ENCODE measurements at places on chromosomes 11 and 22. TPM values are rescaled to one million over a fixed set of nuclear protein-coding genes. Genes with fewer than 3 reads are reported as not detected.
A peak's percentile ranks its signal among the peaks of the same experiment; 100 is the strongest.

DNA sequence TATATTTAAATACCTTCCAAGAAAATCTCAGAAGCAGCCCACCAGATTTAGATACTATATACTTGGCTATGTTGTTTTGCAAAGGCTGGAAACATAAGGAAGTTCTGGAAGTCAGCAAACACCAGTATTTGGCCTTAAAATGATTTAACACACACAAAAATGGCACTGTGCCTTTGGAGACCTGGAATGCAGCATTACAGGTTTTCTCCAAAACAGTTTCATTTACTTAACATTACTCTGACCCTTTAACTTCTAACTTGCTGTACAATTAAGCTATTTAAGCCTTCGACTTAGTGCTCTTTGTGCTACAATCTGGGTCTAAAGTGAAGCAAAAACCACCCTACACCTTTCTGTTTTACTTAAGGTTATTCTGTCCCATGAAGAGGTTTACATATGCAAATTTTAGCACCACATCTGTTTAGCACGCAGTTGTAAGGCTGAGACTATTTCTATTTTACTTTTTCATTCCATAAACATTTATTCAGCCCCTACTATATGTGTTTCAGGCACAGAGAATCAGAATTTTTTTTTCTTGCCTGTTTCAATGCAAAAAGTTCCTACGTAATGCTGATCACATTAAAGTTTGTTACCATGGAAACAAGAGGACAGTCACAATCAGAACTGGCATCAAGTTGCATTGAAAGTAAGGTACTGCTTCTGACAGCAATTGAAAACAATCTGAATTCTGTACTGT lies 70.3 kb downstream of the MAML2 start:
- DNase-seq, result no peak

- no peak for DNase-seq
These were observed 208.6 kb upstream of the NARS2 start for GRCh38 chr11:78783301-78783700.

GRCh38 chr11:68891351-68891948 lies 12.2 kb downstream of the MRPL21 start:
- DNase-seq, result no peak

- no peak for DNase-seq
These were observed 362.7 kb downstream of the CADM1 start for GRCh38 chr11:115141231-115142114.

DNA sequence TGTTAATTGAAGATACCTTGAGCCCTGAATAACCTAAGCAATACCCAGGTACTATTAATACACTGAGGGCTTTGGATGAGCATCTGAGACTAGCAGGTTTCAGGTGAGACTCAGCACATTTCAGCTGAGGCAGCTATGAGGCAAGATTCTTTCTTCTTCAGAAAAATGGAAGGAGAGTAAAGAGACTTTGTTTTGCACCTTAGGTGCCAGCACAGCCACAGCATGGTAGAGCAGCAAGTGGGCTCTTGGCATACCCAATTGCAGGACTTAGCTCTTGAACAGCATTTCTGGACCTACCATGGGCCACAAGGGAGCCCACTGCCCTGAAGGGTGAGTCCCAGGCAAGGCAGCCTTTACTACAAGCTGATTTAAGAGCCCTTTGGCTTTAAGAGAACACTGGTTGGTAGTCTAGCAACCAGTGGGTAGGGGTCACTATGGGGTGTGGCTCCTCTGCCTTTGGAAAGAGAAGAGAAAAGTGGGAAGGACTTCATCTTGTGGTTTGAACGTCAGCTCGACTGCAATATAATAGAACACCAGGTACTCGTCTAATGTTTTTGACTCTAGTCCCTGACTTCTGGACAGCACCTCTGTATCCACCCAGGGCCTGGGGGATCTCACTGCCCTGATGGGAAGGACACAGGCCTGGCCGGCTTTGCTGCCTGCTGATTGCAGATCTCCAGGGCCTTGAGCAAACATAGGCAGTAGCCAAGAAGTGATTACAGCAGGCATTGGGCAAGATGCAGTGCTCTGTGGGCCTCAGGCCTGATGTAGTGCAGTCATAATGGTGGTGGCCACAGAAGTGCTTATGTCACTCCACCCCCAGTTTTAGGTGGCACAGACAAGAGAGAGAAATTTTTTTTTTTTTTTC lies 73.3 kb downstream of the GLYATL1 start:
- no peak for DNase-seq

DNA sequence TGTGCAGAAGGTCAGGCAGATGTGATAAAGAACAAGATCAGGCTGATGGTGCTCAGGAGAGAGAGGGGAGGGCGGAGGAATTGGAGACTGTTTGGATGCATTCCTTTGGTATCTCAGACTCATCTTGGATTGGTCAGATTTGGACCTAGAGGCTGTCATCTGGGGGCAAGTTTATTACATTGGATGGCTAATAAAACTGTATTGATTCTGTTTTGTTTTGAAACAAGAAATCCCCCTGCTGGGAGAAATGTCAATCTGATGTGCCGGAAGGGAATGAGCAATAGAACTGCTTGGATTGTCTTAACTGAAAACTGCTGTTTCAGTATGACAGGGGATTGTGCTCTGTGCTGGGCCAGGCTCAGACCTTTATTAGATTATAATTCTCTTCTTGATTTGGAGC lies 25.5 kb upstream of the CCDC90B start:
- no peak for DNase-seq

- DNase-seq, result no peak
These were observed 158.9 kb upstream of the MTNR1B start for GRCh38 chr11:92810423-92811064.

DNA sequence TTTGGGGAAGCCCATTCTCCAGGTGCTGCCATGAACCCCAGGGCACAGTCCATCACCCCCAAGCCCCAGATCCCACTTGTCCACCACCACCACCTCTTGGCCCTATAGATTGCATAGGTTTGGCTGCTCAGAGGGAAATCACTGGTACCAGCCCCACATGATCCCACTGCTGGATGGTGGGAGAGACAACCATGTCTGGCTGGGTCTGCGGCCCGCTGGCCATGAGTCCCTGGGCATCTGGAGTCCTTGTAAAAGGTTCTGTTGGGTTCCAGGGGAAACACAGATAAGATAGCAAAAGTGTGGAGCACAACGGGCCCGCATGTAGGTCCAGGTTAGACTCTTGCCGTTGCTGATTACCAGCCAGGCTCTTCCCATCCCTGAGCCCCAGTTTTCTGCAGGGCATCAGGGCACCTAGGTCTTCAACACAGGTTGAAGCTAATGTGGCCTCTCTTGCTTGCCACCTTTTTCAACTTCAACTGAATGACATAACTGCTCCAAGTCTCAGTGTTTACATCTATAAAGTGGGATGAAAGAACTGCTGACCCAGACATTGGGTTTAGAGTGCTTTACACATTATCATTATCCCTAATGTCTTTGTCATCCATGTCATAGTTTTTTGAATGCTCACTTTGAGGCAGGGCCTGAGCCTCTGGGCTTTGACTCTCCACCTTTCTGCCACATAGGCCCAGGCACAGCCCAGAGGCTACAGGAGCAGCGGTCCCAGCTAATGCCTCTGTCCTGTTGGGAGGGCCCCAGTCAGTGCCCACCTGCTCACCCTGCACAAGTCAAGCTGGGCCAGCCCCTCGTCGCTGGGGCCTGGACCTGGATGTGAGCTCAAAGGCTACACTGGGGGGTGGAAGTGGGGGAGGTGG lies 1.0 kb upstream of the TANGO2 start:
- DNase-seq, result no peak

GRCh38 chr22:25930083-25930482 lies 188.1 kb downstream of the MYO18B start:
- DNase-seq, result no peak

DNA sequence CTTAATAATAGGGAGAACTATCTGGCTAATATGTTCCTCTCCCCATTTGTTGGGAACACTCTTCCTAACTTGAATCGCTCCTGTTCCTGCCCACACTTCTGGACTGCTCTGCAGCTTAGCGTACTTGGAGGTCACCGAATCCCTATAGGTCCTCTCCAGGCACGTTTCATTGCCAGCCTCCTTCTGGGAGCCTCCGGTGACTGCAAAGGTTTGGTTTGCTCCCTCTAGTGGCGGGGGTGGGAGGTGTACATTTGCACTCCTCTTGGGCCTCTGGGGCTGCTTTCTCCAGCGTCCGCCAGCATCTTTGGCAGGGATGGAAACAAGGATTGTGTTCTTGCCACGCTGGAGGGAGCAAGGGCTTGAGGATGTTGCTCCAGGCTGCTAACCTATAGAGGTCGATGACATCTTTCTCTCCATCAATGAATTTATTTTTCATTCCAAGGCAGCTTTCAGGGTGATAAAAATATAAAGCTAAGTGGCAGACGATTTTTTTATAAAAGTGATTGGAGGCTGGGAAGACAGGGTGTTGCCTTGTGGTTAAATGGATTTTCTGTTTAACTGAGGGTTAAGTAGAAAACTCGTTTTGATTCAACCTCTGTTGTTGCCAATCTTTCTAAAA lies 48.7 kb downstream of the TSPAN18 start:
- DNase-seq, result peak; percentile 81

DNA sequence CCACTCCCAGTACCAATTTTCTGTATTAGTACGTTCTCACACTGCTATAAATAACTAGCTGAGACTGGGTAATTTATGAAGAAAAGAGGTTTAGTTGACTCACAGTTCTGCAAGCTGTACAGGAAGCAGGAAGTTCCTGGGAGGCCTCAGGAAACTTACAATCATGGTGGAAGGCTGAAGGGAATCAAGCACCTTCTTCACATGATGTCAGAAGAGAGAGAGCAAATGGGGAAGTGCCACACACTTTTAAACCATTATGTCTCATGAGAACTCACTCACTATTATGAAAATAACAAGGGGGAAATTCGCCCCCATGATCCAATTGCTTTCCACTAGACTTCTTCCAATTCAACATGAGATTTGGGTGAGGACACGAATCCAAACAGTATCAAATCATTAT lies 271.4 kb downstream of the ETS1 start:
- DNase-seq, result no peak

DNA sequence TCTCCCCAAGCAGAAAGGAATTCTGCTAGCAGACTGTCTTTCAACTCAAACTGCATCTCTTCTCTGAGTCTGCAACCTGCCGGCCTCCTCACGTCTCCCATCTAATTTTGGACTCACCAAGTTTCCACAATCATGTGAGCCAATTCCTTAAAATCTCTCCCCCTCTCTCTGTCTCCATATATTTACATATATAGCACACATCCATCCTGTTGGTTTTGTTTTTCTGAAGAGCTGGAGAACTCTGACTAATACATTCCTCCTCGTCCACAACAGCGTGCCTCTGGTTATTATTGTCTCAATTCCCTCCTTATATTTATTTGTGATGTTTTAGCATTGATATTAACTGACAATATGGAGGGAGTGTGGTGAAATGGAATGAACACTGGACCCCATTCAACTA lies 29.6 kb upstream of the FJX1 start:
- DNase-seq, result no peak

GRCh38 chr11:2541881-2542361 lies 97.1 kb downstream of the KCNQ1 start:
- no peak for DNase-seq

DNA sequence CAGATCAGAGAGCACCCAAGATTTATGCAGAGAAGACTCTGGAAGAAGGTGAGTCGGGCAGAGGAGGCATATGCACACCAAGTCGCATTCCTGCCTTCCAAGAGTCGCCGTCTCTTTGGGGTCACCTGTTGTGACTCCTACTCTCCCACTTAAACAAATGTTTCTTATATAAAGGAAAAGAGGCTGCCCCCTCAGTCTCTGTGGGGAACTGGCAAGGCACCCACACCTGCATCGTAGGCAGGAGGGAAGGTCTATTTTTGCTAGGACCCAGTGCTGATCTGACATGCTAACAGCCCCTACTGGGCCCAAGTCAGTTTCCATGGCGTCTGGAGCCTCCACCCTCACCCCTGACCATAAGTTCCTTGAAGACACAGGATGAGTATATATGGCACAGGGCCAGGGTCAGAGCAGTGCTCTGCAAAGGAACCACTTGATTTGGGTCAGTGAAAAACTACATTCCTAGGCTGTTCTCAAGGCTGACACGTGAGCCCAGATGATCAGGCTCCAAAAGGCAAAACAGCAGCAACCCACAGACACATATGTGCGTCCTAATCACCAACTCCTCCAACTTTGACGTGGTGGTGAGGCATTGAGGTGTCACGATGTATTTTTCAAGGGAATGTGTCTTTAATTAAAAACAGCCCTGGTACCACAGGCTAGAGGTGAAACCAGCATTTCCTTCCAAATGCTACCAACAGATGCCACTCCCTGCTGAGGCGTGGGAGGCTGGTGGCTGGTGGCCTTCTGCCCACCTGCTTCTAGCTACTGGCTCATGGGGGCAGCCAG lies 55.6 kb upstream of the CSNK2A3 start:
- no peak for DNase-seq

- no peak for DNase-seq
These were observed 1495.7 kb downstream of the TBC1D22A start for GRCh38 chr22:48258064-48258701.

DNA sequence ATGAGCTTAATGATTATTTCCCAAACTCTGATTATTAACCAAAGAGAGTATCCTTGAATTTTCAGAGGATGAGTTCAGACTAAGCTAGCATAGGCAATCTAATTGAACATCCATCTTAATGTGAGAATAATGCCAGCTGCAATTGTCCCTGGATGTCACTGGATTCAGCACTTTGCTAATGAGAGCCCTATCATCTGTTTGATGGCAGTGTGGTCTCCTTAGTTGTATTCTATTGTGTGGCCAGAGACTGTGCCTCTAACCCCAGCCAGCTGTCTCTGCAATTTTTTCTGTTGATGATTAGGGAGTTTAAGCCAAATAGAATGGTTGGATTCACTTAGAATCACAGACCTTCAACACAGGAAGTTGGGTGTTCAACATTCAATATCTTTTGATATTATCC lies 1249.5 kb downstream of the FAM181B start:
- no peak for DNase-seq

GRCh38 chr11:12420706-12421105 lies 43.3 kb downstream of the PARVA start:
- DNase-seq, result no peak

- DNase-seq, result no peak
These were observed 17.9 kb downstream of the SWAP70 start for GRCh38 chr11:9681583-9682372.

DNA sequence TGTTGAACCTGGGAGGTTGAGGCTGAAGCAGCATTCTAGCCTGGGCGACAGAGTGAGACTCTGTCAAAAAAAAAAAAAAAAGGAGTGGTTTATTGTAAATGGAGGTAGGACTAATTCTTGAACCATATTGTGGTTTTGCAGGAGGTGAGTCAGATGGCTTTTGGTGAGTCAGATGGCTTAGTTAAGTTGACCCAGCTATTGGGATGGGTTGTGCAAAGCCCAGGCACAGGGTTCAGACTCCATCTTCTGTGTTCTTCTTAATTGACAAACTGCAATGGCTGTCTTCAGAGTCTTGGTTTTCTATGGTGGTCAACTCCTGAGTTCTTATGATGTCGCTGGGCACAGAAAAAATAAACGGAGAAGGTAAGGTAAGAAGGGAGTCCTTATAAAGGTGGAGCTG lies 182.7 kb downstream of the ADAMTS15 start:
- DNase-seq, result no peak

The TBX1 gene
- 11.8 TPM for total RNA-seq

The KCNK7 gene
- total RNA-seq, result not detected

The KDM4E gene
- not detected for total RNA-seq

The OR51B2 gene
- not detected for total RNA-seq

The TRIM29 gene
- not detected for total RNA-seq

The FAM83F gene
- total RNA-seq, result not detected

The C11orf97 gene
- not detected for total RNA-seq

The MSANTD4 gene
- 16.5 TPM for total RNA-seq

The CYB561A3 gene
- 10.7 TPM for total RNA-seq

The OR5B21 gene
- not detected for total RNA-seq

The MYOD1 gene
- 679 TPM for total RNA-seq

The CCDC87 gene
- total RNA-seq, result 0.43 TPM

The KRTAP5-7 gene
- not detected for total RNA-seq

The FGF19 gene
- not detected for total RNA-seq

All from SJCRH30 (cell line).